CD8-positive, alpha-beta T cell (primary cell): ENCODE measurements at places on chromosomes 6 and 20.

DNA sequence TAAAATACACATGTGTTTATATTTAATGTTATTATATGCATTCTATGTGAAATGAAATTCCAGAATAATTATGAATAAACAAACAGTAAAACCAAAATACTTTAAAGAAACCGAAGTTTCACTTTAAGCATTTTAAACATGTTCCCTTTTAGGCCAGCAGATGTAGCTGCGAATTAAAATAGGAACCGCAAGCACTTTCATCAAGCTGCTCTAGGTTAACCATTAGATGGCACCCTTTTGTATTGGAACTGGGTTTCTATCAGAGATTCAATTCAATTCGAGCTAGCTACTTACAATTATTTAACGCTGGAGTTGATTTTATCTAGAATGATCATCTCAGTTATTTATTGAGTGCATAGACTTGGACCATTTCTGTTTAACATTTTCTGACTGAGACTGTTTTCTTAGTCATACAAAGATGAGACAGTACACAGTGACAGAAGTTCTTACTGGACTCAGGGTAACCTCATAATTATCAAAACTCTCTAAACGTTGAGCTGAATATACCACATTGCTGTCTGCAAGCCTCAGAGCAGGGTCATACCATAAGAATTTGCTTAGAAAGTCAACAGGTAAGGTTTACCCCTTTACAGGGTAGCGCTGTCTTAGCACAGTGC, 8.5 kb downstream of the TMEM242 start:
- DNase-seq, result no peak

GRCh38 chr6:122778985-122779661, 393 bp upstream of the FABP7 start:
- no peak for DNase-seq

GRCh38 chr20:44211177-44212039, 837 bp upstream of the OSER1 start:
- no peak for DNase-seq

DNA sequence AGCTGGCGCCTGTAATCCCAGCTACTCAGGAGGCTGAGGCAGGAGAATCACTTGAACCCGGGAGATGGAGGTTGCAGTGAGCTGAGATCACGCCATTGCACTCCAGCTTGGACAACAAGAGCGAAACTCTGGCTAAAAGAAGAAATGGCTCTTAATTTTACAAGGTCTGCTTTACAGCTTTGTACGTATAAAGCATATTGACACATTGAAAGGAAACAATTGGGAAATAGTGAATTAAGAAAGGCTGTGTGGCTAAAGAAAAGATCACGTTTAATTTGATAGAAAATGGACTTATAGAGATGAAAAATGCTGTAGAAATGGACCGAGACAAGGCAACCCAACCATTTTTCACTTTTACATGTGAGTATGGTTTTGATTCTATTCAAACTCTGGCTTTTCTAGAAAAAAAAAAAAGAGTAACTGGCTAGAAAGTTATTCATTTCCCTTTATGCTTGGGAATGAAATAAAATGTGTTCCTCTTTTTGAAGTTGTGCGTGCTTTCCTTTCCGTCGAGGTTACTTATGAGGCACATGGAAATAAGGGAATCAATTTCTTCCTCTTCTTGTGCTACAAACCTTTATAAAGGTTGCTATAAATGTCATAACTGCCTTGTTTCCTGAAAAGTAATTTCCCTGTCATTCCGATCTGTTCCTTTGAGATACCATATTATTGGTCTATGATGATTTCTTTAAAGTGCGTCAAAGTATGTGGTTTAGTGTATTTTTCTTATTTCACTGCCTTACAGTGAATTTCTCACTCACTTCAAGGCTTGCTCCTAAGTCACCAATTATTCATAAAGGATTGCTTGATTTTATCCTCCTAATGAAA, 29.4 kb downstream of the PFDN4 start:
- no peak for DNase-seq

GRCh38 chr20:60001108-60001507, 42.9 kb downstream of the CDH26 start:
- no peak for DNase-seq

GRCh38 chr6:24778121-24778520, 3.4 kb downstream of the GMNN start:
- DNase-seq, result no peak

DNA sequence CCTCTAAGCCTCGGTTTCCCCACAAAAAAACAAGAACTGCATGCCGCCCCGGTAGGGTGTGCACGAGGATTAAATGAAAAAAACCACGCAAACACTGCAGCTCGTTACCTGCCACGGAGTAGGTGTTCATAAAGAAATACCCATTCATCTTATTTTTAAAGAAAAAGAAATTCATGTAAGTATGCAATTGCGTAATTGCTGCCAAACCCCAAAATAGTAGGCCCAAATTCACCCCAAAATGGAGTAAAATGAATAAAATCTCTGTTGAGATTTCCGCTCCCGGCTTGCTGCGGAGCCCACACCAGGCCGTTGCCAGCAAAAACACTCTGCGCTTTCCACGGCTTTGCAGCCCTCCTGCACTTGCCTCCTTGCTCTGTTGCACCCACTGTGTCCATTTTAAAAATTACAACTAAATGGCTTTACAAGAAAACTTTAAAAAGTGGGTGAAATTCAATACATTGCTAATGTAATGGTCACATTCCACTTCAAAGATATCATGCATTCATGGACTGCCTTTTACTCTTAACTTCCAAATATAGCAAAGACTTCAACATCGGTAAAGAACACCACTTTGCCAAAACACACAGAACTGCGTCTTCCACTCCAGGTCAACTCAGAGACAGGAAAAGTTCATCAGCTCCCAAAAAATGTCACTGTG, 125.0 kb downstream of the ZMYND8 start:
- DNase-seq, result no peak

GRCh38 chr6:122953766-122954165, 42.3 kb upstream of the CLVS2 start:
- DNase-seq, result no peak

DNA sequence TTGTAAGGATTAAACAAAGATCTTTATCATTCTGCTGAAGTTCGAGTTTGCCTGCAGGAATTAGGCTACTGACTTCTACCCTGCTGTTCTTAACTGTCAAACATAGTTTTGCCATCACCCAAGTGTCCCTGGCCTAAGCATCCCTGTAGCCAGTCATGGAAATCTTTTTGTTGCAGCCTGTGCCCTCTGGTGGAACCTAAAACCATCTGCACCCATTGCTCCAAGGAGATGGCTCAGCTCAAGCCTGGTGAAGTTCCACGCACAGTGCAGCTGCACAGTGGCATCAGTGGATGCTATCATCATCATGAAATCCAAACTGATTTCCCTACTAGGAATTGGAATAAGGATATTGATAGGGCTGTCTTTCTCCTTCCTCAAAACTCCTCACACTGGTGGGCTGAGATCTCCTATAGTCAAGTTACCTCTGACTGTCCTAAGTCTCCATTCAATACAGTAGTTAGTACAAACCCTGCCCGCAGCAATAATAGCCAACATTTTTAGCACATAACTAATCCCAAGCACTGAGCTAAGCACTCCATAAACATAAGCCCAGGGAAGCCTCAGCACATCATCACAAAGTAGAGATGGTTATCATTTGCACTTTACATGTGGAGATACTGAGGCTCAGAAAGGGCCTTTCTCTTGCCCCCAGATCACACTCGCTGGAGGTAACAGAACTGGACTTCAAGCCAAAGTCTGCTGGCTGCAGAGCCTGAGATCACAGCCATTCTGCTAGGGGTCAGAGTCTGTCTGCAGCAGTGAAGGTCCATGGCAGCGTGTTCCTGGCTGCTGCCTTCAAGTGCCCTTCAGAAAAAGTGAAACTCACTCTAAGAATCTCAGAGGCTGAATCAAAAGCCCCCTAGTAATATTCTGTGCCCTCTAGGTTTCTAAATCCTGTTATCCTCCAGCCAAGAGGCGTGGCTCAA, 77.2 kb upstream of the MC3R start:
- no peak for DNase-seq

DNA sequence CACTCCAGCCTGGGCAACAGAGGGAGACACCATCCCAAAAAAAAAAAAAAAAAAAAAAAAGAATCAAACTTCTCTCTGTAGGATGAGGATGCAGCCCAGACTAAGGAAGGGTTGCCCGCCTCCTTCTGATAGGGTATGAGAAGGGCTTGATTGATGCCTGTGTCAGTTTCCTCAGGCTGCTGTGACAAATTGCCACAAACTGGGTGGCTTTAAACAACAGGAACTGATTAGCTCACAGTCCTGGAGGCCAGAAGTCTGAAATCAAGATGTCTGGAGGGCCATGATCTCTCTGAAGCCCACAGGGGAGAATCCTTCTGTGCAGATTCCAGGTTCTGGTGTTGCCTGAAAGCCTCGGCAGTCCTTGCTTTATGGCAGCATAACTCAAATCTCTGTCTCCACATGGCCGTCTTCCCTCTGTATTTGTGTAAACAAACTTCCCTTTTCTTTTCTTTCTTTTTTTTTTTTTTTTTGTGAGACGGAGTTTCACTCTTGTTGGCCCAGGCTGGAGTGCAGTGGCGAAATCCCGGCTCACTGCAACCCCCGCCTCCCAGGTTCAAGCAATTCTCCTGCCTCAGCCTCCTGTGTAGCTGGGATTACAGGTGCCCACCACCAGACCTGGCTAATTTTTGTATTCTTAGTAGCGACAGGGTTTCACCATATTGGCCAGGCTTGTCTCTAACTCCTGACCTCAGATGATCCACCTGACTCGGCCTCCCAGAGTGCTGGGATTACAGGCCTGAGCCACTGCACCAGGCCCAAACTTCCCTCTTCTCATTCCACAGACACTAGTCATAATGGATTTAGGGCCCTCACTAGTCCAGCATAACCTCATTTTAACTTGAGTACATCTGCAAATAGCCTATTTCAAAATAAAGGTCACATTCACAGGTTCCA, 11.2 kb upstream of the CDK19 start:
- DNase-seq, result no peak

DNA sequence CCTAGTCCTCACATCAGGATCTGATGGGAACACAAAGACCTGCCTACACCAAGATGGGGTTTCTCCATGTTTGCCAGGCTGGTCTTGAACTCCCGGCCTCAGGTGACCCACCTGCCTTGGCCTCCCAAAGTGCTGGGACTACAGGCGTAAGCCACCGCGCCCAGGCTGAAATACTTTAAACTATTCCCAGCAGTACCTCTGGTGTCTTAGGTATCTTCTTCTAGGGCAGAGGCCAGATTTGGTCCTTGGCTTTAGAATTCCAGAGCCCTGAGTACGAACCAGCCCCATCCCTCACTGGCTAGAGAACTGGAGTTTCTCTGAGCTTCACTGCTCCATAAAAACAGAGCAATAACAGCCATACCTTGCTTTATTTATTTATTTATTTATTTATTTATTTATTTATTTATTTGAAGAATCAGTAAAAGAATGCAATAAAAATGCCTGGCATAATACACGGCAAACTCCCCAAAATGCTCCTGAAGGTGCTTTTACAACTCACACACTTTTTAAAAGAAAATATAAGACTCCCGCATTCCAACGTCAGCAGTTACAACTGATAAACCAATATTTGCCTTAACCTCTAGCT, 312.1 kb downstream of the TFAP2C start:
- DNase-seq, result no peak

DNA sequence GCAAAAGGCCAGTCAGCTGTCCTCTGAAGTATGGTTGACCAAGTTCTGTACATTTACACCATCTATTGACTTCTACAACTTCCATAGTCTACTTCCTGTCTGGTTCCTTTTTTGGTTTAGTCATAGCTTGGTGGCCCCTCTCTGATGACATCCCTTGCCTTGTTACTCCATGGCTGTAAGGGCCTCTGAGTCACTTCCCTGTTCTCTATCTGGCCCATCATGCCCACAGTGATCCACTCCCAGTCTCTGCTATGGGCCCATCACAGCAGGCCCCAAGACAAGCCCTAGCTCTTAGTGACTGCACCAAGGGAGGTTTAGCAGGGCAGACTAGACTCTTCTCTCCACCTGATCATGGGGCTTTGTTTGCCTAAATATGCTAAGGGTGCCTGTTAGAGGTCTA, 441.6 kb downstream of the HACE1 start:
- no peak for DNase-seq

DNA sequence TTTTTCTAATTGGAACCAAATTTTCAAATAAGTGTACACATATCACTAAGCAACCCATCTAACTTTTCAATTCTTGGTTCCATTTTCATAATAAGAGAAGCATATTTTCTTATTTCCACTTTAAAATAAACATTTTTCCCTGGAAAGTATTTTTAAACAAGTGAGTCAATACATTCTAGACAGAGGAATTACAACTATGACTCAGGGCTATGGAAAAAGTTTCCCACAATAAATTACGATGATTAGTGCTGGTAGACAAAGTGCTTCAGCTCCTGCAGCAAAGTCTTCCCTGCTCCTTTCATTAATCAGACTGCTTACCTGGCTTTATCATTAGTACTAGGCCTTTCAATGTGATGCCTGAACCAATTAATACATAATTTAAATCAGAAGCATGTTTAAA, 322.5 kb downstream of the HACE1 start:
- no peak for DNase-seq

DNA sequence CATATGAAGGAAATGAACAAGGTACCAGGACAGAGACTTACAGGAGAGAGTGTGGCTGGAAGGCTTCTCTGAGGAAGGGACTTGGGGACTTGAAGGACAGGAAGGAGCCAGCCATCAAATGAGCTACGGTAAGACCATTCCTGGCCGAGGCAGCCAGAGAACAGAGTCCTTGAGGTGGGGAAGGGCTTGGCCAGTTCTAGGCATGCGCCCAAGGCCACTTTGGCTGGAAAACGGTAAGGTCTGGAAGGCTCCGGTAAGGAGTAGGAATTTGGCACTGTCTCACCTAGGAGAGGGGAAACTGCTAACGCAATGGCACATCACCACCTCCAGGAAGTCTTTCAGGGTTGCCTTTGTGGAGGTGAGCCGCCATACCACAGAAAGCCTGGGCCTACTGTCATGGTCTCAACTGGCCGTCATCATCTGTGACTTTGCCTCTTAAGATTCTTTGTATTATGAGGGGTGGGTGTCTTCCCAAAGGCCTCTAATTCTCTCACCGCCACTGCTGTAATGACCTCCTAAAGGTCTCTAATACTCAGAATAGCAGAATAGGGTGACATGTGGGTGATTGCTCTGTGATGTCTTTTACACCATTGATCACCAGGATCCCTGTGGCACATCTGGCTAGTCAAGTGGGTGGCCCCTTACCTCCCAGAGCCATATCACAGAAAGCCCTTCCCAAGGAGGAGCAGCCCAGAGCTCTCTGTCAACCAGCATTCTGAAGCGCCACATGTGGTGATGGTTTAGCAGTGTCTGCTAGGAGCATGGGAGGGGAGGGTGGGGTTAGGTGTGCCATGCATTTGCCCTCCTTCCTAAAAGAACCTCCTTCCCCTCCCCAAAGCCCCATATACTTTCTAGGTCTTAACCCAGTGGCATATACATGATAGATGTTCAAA, 17.7 kb upstream of the STX16 start:
- DNase-seq, result no peak

DNA sequence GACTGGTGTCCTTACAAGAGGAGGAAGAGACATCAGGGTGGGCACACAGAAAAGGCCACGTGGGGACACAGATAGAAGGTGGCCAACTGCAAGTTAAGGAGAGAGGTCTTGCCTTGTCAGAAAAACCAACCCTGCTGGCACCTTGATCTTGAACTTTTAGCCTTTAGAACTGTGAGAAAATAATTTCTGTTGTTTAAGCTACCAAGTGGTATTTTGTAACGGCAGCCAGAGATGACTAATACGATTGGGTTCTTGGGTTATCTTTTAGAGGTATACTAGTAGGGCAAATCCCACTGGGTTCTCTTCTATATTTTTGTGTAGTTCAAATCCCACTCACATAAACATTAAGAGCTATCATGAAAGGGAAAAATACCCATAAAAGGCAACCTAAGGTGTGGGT, 31.9 kb upstream of the ZBTB24 start:
- DNase-seq, result no peak

- no peak for DNase-seq
Measured at GRCh38 chr6:38632490-38632889, 7.2 kb downstream of the BTBD9 start.
